Activated naive CD4-positive, alpha-beta T cell treated with anti-CD3 and anti-CD28 coated beads, Interleukin-2, amount 10 ng/mL, durations not matched to agents 7 days and 5 days (primary cell): ENCODE measurements at places on chromosomes 4 and X.

GRCh38 chrX:19566359-19567222 is 51.3 kb upstream of the MAP3K15 start:
- DNase-seq, result no peak

DNA sequence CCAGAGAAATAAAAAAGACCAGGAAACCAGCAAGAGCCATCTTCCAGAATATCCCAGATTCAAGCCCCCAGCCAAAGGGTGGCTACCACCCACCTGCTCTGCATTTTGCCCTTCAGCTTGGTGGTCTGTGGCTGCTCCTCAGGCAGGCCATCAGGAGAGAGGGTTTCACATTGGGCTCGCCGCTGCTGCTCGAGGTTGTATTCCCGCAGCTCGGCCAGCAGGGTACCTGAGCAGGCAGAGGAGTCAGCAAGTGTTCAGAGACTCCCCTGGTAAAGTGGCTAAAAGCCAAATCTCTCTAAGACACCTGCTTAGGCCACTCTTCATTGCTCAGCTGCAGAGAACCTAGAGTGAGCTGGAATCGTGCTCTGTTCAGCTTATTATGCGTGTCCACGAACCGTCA is 110.8 kb upstream of the HSD17B10 start:
- no peak for DNase-seq

DNA sequence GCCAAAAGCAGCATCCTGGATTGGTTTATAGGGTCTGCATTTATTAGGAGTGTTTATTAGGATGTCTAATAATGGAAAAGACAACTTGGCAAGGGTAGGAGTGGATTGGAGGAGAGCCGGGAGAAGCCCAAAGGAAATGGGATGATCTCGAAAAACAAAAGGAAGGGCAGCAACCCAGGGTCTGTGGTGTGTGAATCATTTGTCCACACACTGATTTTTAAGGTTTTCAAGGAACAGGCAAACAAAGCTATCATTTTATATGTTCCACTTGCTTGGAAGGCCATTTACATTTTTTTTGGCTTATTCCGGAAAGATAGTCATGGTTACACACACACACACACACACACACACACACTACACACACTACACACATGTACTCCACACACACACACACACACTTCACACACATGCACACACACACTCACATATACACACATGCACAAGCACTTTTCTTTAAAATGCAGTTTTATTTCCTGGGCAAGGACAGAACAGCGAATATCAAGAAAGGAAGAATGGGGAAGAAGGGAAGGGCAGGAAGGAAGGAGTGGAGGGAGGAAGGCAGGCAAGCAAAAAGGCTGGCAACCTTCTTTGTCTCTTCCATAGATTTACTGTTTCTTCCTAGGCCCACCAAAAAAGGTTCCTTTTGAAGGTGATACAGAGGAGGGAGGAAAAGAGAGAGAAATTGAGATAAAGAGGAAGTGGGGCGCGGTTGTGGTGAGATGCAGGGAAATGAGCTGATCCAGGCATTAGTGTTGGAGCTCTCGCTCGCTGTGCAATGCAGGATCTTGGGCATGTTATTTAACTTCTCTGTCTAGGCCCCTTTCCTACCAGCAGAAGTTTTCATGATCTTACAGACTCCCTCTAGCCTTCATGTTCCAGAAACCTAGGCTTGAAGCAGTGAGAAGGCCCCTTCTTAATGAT is 88.6 kb upstream of the MAML3 start:
- peak; percentile 43 for DNase-seq

DNA sequence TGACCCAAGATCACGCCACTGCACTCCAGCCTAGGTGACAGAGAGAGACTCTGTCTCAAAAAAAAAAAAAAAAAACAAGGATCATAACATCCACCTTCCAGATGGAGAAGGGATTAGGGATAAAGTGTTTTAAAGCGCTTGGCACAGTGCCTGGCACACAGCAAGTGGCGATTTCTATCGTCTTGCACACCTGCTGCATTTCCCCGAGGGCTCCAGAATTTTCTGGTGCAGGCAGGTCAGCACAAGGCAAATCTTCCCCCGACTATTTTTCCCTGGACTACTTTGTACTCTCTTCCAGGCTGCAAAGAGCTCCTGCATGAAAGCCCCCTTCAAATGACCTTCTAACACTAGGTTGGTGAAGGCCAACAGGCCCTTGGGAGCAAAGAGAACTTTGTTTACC is 57.3 kb downstream of the APBB2 start:
- no peak for DNase-seq
